ENCODE measurements at places on chromosomes 3 and 15. TPM values are rescaled to one million over a fixed set of nuclear protein-coding genes. Genes with fewer than 3 reads are reported as not detected.
A peak's percentile ranks its signal among the peaks of the same experiment; 100 is the strongest.

DNA sequence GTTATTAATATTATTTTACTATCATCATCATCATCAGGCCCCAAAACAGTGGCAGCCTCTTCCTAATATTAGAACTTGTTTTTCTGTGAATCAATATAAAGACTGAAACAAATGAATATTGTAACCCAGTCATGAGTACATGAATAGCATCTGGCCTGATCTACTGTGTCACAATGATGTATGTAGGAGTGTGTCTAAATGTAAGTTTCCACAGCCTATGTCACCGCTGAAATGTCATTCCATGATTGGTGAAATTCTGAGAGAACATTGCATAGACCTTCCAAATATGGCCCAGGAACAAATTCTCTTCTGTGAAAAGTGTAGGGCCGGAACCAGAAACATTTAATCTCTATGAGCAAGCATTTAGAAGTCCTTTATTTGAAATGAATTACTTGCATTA lies 20.6 kb upstream of the C3orf49 start:
- DNase-seq = no peak

- no peak for DNase-seq
These were observed 9.6 kb upstream of the CTDSPL start for GRCh38 chr3:37852097-37852496.

DNA sequence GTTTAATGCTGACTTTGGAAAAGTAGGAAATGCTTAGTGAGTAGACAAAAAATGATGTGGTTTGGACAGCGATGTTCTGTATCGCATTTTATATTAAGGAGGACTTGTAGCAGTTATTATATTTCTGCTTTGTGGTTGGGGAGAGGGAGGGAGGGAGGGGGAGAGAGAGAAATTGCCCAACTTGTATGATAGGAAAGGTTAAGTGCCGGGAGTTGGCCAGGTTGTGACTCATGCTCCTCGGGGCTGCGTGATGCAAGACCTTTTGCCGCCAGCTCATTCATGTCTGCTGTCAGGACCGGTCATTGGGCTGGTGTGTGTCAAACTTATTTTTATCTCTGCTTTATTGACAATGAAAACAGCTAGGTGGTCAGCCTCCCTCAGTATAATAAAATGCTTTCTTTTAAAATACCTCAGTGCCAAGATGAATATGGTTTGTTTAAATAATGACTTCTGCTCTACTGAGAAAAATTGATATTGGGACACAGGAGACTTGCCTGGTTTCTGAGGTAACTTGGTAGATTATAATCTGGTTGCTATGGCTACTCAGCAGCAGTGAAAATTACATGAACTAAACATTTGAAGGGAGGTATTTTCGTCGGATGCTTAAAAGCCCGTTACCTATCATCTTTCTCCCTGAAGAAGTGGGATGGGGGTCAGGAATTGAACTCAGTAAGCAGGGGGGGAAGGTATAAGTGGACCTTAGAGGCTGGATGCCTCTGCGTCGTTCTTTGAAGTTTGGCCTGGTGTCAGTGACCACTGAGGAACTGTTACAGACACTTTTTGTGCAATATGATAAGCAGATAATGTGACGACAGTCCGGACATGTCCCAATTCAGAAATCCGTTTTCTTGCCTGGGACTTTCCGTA lies 90.7 kb downstream of the FNDC3B start:
- peak; percentile 95 for DNase-seq

DNA sequence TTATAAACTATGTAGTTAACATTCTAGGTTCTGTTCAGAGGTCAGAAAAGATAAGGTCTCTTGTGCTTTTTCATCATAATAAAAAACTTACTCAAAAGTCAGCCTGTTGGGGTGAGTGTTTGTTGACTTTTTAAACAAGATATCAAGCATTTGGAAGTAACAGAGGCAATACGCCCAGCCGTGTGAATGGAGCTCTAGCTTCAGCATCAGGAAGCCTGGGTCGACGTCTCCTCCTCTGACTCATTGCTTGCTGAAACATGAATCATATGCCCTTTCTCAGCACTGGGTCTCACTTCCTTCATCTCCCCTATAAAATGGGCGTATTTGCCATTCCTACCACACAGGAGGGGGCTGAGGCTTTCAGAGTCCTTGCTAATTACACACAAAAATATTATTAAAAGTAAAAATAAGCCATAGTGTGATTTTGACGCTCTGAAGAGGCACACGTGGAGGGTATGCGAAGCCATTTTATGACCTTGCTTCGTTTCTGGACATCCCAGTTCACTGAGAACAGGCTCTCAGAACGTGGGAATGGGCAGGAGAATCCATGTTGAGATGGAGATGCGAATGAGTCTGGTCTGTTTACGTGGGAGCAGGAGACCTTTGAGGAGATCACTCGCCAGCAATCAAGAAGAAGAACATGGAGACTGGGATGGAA lies 220.8 kb upstream of the TPRG1 start:
- no peak for DNase-seq

DNA sequence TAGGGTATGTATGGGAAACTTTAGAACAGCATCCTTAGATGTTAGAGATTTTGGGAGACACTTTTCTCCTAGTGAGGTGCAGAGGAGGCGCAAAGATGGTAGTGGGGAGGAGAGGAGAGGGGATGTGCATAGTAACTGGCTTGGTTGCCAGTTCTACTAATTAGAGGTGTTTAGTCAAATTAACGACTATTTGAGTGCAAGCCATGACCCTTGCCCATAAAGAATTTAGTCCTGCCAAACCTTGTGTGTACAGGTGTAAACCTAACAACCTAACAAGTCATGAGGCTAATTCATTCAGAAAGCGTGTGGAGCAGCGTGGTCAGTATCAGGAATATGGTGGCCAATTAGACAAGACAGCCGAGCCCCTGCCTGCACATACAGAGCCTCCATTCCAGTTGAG lies 62.2 kb upstream of the SEC22A start:
- DNase-seq = no peak

- no peak for DNase-seq
These were observed 28.4 kb upstream of the MAGI1 start for GRCh38 chr3:66066963-66067617.

DNA sequence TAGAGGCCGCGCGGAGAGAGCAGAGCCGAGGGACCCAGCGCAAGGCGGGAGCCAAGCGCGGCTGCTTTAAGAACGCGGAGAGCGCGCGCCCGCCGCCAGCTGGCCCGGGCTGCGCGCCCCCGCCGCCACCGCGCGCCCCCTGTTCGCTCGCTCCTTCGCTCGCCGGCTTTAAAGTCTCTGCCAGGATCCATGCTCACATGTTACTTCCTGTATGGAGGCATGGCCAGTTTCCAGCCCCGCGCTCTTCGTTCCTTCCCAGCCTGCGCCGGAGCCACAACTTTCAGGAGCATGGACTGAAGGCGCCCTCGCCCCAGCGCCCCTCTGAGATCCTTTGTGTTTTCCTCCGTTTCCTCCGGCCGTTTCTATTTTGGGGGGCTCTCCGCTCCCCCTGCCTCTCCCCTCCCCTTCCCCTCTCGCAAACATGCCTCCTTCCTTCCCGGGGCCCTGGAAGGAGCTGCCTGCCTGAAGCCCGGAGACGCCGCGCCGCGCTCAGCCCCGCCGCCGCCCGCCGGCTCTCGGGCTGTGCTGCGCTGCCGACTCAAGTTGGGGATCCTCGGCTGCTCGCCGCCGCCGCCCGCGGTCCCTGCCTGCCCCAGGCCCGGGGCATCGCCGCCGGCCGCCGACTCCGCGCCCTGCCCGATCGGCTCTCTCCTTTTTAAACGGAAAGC lies at the start of gene PTPRG:
TSS of gene PTPRG (plus strand) at position 198 of the 668 bp plus-strand sequence. CDS start 717 bp downstream, outside the sequence.
- DNase-seq = peak; percentile 86

DNA sequence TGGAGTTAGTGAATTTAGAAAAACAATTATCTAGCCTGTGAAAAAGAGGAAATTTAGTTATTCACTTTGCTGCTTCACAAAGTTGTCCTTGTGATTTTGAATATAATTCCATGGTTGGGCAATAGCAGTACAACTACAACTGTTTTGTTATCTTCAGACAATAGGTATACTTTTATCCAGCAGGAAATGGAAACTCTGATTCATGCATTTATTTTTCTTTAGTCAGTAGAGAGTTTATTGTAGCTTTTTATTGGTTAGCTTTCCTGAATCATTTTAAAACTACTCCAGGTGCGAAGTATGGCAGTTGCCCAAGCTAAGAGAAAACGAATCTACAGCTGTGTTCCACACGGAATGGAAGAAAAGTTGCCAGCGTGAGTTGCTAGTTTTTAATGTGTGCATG lies 80.3 kb downstream of the TM4SF4 start:
- no peak for DNase-seq

- no peak for DNase-seq
These were observed 888 bp downstream of the PPP2R3A start for GRCh38 chr3:135966271-135966961.

DNA sequence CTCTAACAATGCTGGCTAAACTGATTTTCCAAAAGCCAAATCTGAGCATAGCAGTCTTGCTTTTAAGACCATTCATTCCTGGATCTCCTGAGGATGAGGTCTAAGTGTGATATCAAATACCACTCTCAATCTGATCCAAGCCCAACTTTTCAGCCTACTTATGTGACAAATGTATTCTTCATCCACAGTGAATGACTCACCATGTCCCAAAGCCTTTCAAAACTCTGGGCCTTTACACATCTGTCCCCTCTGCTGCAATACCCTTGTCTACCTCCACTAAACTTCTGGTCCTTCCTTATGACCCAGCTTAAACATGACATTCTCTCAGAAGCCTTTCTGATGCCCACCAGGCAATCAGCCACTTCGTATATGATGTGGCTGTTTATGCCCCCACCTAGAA lies 4.6 kb downstream of the ANAPC13 start:
- no peak for DNase-seq

- no peak for DNase-seq
These were observed 8.8 kb downstream of the ARL13B start for GRCh38 chr3:93988764-93989163.

DNA sequence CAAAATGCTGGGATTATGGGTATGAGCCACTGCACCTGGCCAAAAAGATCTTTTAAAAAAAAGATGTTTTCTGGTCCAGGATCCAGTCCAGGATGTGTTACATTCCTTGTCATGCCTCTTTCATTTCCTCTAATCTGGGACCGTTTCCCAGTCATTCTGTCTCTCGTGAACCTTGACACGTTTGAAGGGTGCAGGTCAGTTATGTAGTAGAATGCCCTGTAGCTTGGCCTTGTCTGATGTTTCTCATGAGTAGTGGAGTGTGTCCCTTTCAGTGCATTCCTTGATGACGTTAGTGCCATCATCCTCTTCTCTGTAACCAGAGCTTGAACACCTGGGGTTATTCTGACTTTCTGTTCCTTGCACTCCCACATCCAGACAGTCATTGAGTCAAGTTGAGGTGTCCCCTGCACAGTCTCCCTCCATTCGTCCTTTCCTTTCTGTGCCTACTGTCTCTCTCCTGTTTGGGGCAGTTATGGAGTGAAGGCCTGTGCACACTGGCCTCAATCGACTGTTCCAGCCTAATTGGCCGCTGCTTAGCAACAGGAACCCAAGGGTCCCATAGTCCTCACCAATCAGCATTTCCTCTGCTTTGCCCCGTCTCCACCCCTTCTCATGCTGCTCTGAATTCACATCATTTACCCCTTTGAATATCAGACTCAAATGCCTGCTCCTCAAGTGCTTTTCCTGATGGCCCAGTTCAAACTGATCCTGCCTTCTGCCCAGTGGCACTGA lies 5.5 kb downstream of the FAM81A start:
- no peak for DNase-seq

DNA sequence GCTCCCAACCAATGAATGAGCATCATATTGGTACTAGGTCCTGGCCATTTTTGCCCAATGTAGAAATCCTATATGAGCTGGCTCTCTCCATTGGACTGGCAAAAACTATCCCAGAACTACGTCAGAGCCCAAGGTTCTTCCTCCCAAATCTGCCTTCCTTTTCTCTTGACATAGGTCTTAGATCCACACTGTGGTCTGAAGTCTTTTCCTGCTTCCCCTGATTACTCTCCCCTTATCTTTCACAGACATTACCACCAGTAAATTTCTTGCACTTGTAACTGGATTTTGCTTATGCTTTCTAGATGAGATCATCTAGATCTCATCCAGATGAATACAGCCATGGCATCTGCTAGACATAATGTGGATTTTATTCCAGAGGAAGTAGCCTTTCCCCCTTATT lies 141.2 kb upstream of the GADL1 start:
- DNase-seq = no peak

DNA sequence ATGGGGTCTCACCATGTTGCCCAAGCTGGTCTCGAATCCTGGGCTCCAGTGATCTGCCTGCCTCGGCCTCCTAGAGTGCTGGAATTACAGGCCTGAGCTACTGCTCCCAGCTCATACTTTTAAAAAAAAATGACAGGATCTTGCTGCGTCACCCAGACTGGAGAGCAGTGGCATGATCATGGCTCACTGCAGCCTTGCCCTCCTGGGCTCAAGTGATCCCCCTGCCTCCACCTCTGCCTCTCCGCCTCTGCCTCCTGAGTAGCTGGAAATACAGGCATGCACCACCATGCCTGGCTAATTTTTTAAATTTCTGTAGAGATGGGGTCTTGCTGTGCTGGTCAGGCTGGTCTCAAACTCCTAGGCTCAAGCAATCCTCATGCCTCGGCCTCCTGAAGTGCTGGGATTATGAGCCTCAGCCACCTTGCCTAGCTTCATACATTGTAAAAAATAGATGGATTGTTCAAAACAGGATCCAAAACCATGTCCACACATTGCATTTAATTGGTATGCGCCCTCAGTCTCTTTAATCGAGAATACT lies 8.9 kb downstream of the PHLDB2 start:
- no peak for DNase-seq

GRCh38 chr3:137065381-137065780 lies 107.6 kb downstream of the IL20RB start:
- no peak for DNase-seq

GRCh38 chr15:57427367-57427821 lies 51.1 kb downstream of the CGNL1 start:
- DNase-seq = no peak

- DNase-seq = no peak
These were observed 152.7 kb downstream of the CD47 start for GRCh38 chr3:107938143-107938542.

- DNase-seq = no peak
These were observed 137.7 kb downstream of the FNDC3B start for GRCh38 chr3:172177046-172177445.

GRCh38 chr3:196414469-196414868 lies 17.8 kb downstream of the UBXN7 start:
- no peak for DNase-seq

GRCh38 chr3:26704736-26705135 lies 82.2 kb downstream of the LRRC3B start:
- DNase-seq = no peak

DNA sequence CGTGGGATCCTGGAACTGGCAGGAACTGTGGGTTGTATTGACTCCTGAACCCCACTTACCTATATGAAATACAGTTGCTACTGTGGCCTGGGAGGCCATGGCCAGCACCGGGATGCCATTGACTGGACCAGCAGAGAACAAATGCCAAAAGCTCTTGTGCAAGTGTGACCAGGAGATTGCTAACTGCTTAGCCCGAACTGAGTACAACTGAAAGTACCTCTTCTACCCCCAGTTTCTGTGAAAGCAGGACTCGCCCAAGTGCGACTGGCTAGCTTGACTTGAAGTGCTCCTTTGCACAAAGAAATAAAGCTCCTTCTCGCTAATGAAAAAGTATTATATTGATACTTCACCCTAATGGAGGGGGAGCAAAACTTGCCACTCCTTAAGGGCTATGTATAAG lies 101.3 kb upstream of the ATP11B start:
- no peak for DNase-seq

GRCh38 chr3:145326666-145327065 lies 834.3 kb downstream of the PLOD2 start:
- DNase-seq = no peak

Gene PLIN1
- total RNA-seq = 132 TPM

Gene CP
- 30.2 TPM for total RNA-seq

Gene CATSPER2
- total RNA-seq = 1.8 TPM

Gene CD47
- 126 TPM for total RNA-seq

Gene NMNAT3
- total RNA-seq = 6.6 TPM

Gene TRA2B
- total RNA-seq = 163 TPM

Gene TMEM212
- 1.3 TPM for total RNA-seq

Gene IGSF10
- 7.9 TPM for total RNA-seq

Gene SPESP1
- total RNA-seq = 6.1 TPM

Gene NECTIN3
- 33.0 TPM for total RNA-seq
